ENCODE measurements at places on chromosomes 7 and 10.

- no peak for DNase-seq
These were observed 43.4 kb upstream of the HECTD2 start for GRCh38 chr10:91366704-91367103.

- peak; percentile 6 for DNase-seq
These were observed 942.9 kb upstream of the LRRN3 start for GRCh38 chr7:110148054-110148453.

DNA sequence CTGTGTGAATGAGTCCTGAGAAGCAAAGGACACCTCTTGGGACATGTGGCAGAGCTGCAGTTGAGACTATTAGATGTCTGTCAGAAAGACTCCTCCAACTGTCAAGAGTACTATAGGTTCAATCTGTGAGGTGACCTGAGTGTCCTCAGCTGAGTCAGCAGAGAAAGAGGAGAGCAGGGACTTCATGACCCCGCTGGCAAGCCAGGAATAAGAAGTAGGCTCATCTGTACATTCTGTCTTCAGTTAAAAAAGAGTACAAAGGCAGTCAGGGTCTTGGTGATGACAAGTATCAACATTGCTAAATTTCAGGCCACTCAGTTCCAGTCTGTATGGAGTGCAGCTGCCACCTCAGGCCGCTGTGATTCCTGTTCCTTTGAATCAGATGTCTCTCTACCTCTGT is 25.1 kb downstream of the HECTD2 start:
- no peak for DNase-seq

- DNase-seq, result no peak
These were observed 411.3 kb downstream of the CCSER2 start for GRCh38 chr10:84739641-84740040.

GRCh38 chr10:945778-946177 is 14.3 kb upstream of the LARP4B start:
- DNase-seq, result no peak

DNA sequence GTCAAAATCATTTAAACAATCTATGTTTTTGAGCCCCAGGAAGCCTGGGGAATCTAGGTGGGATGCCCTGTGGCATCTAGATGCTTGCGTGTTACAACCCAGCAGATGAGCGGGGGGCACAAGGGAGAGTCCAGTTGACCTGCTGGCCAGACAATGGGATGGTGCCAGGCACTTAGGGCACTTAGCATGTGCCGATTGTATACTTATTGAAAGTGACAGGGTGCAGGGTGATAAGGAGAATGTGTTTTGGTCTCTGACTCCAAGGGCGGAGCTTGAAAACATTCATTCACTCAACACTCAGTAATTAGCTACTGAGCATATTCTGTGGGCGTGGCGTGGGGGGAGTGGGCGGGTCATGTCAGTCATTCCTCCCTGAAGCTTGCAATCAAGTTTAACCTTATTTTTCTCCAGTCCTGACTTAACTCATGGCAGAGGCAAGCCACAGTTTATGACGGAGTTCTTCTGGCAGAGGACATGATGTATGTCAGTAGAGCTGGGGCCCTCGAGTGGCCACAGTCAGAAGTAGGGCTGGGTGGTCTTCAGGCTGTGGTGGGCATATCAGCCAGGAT is 115.1 kb downstream of the PRKCQ start:
- DNase-seq, result no peak

DNA sequence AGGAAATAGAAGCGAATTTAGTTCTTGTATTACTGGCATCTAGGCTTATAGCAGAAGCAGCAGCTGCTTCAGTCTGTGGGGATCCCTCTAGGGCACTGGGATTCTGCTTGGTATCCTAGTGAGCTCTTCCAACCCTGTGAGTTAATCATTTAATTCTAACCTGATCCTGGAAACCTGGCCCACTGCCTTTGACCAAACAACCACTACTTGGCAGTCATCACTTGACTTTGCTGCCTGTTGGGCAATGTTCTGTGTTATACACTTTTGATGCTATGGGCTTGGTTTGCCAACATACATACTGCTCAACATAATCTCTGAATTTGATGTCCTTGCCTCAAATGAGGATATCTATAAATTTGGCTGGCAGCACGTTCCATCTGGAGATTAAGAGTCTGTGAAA is 813.4 kb downstream of the ANKRD7 start:
- DNase-seq, result no peak

DNA sequence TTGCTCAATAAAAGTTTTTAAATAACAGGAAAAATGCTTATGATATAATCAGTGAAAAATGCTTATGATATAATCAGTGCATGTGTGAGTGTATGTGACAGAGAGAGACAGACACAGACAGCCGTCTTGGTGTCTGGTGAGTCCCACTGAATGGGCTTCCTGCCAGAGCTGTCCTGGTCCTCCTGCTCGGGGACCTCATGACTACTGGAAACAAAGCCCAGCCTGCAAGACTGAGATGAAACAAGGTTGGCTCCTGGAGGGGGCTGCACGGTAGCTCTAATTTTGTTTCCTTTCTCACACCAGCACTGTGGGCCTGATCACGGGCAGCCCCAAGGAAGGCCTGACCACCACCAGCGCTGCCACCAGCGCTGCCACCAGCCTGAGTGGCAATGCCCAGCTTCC is 57.3 kb downstream of the NRP1 start:
- DNase-seq, result no peak

GRCh38 chr10:125538947-125539731 is 143.8 kb downstream of the TEX36 start:
- DNase-seq, result no peak

DNA sequence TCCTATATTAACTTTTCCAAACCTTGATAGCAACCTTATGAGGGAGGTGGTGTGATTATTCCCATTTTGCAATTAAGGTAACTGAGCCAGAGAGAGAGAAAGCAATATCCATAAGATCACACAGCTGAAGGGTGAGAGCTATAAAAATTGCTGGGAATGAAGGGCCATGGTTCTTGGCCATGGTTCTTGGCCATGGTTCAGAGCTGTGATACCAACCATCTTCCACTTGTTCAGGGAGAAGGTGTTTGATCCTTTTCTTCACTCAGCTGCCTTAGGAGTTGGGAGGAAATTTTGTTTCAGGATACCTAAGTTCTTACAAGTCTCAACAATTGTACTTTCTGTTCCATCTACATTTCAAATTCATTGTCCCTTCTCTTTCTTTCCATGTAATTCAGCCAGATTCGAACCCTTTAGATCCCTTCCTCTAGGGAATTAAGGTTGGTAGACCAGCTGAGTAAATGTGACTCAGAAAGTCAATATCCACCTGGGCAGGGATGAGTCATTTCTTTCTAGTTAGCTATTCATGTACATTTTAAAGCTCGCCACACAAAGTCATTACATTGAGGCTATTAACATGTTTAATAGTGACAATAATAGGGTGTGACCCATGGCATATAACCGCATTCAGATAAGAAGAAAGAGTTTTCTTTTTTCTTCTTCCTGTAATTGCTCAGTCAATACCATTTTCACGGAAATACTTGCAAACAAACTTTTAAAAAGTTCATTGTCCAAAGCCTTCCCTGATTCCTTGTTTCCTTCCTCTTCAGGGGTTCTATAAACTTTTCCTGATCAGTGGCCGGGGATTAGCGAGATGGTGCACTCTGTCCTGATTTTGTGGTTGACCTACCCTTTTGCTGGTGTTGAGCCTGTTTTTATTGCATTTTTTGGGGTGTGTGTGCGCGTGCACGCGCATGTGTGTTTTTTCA is 143.4 kb downstream of the TCF7L2 start:
- DNase-seq, result no peak

DNA sequence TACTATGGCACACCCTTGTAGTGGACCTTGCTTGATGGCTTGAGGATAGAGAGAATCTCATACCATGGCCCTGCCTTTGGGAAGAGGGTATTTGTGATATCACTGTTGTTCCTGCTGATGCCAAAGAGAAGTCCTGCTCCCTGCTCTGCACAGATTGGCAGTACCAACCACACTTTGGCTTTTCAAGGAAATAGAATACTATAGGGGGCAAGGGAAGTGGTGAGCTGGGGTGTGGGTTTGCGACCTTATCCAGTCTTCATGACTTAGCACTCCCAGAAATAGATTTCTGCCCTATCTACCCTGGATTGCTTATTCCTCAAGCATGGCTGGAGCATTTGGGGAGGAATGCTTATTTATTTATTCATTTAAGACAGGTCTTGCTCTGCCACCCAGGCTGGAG is 6.8 kb upstream of the MAPK8 start:
- DNase-seq, result no peak

- no peak for DNase-seq
These were observed 154.0 kb upstream of the MKI67 start for GRCh38 chr10:128280271-128280670.

DNA sequence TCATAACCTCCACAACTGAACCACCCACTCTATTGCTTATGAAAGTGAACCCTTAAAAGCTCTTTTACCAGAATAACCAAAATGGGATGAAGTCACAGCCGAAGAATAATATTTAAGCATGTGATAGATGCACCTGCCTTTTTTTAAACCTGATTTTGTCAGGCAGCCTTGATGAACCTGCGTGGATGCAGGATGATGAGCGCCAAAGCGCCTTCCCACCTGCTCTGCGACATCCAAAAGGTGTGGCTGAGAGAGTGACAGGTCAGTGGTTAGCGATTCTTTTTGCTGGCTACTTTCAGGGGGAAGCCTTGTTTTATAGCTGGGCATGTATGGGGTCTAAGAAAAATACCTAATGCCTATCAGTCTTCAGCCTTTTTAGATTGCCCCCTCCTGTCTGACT is 157.8 kb downstream of the FANK1 start:
- DNase-seq, result no peak

- DNase-seq, result no peak
These were observed 10.9 kb downstream of the LDB3 start for GRCh38 chr10:86678999-86679792.

DNA sequence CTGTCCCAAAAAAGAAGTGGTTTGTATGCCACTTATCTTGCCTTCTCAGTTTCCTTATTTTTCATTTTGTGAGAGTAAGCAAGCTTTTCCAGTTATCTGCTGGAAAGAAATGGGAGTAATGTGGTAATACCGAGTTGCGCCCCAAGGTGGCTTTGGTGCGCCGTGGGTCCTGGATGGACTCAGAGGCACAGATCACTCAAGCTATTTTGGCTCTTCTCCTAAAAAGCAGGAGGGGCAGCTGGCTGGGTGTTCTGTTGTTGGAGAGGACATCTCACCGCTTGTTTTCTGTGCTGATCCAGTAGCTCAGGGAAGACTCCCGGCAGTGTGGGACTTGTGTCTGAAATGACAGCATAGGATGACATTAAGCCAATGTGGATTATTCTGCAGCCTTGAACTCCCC is 16.4 kb downstream of the PRKRIP1 start:
- peak; percentile 44 for DNase-seq

DNA sequence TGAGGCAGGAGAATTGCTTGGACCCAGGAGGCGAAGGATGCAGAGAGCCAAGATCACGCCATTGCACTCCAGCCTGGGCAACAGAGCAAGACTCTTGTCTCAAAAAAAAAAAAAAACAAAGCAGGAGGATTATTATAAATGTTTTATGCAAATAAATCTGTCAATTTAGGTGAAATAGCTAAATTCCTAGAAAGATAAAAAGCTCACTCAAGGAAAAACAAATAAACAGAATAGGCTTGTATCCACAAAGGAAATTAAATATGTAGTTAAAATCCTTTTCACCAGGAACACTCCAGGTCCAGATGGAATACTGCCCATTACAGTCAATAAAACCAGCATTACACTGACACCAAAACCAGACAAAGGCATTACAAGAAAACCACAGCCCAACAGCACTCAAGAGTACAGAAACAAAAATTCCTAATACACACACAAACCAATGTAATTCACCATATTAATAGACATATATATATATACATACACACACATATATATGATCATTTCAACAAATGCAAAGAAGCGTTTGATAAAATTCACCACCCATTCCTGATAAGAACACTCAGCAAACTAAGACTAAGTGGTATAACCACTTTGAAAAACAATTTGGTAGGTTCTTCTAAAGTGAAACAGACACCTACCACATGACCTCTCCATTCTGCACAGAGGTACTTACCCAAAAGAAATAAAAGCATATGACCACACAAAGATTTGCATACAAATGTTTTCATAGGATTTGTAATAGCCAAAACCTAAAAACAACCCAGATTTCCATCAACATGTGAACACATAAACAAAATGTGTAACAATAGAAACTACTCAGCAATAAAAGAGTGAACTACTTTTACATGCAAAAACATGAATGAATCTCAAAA is 38.8 kb downstream of the ABI1 start:
- no peak for DNase-seq

DNA sequence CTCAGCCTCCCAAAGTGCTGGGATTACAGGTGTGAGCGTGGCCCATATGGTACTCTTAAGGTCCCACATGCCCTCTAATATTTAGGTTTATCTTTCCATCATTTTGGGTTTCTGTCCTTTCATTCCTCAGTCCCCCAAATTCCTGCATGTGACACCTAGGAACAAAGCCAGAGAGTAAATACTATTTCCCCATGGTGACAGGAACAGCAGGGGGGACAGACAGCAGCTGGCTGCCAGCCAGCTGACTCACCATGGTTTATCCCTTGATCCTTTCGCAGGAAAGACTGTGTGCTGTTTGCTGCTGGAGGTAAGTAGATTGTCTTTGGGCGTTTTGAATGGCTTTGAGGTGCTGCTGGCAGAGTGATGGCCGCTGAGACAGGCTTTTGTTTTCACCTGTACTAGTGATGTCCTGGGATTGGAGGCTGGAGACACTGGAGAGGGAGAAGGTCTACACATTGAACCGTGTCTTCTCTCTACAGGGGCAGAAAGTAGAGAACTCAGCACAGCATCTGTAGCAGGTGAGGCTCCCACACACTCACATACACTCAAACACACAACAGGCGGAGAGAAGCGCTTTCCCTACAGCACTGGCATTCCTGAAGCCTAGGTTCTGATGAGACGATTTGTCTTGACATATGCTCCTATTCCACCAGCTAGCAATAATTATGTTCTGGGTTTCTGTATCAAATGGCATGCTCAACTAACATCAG is 83.7 kb upstream of the EFCAB10 start:
- no peak for DNase-seq

DNA sequence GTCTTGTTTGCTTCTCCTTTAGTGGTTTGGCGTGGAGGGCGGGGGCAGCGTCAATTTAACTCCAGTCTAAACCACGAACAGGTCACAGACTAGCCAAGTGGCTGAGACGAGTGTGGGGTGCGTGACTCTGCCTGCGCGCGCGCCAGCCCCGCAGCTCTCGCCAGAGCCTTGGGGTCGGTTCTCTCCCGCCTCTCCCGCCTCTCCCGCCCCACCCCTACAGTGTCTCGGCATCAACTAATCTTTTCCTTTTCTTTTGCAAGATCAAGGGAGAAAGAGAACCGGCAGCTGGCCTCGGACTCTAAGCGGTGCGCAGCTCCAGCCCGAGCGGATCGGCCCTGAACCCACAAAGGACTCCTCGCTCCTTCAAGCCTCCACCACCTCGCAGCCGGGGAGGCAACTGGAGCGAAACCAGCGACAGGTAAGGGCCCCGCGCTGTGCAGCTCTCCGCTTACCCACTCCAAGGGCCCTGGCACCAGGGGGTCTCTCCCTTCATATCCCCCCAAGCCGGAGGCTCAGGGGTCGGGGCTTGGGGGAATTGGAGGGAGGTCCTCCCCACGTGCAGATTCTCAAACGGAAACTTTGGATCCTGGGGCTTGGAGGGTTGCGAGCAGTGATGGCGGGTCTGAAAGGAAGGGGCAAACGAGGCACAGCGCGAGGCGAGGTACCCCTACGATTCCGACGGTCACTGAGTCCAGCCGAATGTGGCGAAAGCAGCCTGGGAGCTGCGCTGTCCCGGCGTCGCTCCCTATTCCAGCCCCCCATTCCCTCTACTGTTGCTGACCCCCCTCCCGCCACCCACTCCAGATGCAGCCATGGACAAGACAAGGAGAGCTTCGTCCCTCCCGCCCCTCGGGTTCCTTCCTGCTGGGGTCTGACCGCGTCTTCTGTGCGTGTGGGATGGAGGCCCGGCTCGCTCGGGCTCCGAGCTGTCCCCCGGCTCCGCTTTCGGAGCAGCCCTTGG is 829 bp downstream of the CHRM2 start:
- no peak for DNase-seq

Measured in activated naive CD4-positive, alpha-beta T cell treated with anti-CD3 and anti-CD28 coated beads, Interleukin-2, amount 50 U/mL, for 16 hours (primary cell).